ENCODE measurements at places on chromosomes 12 and 14. TPM values are rescaled to one million over a fixed set of nuclear protein-coding genes. Genes with fewer than 3 reads are reported as not detected.

DNA sequence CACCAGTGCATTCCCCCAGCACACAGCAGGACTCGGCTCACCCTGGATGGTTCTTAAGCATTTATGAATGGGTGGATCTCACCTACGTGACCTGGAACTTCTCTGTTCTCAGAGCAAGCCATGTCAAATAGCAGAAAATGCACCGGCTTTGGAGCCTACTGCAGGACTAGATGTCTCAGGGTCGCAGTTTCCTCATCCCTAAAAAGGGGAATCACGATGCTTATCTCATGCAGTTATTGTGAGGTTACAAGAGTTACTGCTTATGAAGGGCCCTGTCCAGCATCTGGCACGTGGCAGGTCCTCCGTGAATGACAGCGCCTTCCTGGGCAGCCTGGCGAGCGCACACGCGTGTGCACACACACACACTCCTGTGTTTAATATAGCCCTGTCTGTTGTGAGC is 128.5 kb downstream of the ETV6 start:
- no peak for DNase-seq

- no peak for DNase-seq
Observed at GRCh38 chr12:44021471-44021971, 185.6 kb downstream of the TMEM117 start.

GRCh38 chr14:28375295-28375694 is 391.3 kb upstream of the FOXG1 start:
- no peak for DNase-seq

DNA sequence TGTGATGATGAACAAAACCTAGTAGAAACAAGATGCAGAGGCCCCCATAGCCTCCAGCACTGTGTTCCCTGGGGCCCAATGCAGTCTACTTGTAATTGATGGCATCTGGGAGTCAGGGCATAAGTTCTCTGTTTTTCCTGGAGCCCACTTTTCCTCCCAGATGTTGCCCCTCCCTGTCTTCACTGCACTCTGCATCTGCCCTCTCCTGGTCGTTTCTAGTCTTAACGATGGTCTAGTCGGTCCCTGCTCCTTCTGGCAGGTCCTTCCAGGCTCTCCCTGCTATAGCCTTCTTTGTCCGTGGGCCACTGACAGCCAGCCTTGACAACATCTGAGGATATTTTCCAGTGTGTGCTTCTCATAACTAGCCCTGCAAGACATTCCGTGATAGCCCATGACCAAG is 208.3 kb downstream of the GXYLT1 start:
- DNase-seq: no peak

- no peak for DNase-seq
Observed at GRCh38 chr12:52306731-52307130, 14.5 kb downstream of the KRT83 start.

DNA sequence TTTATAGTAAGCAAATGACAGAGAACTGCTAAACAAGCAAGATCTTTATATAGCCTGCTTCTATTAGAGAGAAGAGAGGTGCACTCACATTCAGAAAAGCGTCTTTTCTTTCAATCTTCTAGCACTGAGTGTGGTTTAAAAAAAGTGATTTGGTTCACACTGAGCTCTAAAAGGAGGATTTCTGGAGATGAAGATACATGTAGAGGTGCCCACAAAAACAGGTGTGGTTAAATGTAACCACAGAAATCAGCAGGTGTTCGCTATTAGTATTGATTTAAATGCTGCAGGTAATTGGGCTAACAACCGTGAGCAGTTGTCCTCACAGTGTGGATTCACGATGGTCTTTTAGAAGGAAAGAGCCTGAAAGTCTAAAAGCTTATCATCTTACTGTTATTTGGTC is 10.7 kb downstream of the PKP2 start:
- DNase-seq: no peak

DNA sequence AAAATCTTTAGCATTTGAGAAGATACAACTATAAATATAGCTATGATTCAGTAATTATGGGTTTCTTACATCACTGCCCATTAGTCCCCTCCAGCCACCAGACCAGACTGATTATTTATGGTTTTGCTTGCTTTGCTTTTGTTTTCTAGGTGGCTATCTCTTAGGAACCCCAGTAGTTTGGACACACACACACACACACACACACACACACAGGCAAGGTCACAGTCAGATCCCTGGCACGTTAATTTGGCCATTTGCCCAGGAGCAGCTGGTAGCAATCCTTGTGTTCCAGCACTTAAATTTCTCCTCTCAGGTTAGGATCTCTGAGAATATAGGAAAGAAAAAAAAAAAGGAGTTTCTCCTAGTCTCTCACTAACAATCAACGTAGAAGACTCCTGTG is 90.2 kb upstream of the RESF1 start:
- no peak for DNase-seq

- DNase-seq: no peak
Observed at GRCh38 chr12:132740652-132741051, 21.0 kb downstream of the ANKLE2 start.

GRCh38 chr14:101980700-101981099 is 16.3 kb downstream of the DYNC1H1 start:
- DNase-seq: no peak

DNA sequence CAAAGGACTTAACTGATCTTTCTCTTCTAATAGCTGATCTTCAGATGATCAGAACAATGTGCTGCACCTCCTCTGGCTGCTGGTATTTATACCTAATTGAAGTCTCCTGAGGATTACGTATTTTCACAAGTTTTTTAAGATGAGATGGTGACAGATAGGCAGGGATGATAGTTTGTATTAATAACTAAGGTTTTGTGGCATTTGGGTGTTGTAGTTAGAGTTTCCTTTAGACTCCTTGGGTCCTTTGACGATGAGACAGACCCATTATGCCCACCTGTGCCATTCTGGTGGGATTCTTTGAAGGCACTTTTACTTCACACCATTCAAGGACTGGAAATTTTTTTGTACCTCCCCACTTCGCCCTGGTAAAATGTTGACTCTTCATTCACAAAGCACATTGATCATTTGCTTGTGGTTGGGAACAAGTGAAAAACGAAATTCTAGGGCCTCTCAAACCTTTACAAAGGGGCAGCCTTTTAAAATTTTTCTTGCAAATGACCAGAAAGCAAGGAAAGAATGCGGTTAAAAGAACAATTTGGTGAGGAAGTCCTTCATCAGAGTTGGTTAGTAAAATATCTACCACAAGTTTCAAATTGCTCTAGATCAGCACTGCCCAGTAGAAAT is at the start of gene IFNG:
TSS of gene IFNG (minus strand) at position 60 of the 624 bp plus-strand sequence. CDS start 125 bp downstream, outside the sequence.
- DNase-seq: no peak

- no peak for DNase-seq
Observed at GRCh38 chr12:121453629-121454028, 53.7 kb downstream of the RNF34 start.

- no peak for DNase-seq
Observed at GRCh38 chr12:57985685-57986084, 44.3 kb downstream of the ATP23 start.

DNA sequence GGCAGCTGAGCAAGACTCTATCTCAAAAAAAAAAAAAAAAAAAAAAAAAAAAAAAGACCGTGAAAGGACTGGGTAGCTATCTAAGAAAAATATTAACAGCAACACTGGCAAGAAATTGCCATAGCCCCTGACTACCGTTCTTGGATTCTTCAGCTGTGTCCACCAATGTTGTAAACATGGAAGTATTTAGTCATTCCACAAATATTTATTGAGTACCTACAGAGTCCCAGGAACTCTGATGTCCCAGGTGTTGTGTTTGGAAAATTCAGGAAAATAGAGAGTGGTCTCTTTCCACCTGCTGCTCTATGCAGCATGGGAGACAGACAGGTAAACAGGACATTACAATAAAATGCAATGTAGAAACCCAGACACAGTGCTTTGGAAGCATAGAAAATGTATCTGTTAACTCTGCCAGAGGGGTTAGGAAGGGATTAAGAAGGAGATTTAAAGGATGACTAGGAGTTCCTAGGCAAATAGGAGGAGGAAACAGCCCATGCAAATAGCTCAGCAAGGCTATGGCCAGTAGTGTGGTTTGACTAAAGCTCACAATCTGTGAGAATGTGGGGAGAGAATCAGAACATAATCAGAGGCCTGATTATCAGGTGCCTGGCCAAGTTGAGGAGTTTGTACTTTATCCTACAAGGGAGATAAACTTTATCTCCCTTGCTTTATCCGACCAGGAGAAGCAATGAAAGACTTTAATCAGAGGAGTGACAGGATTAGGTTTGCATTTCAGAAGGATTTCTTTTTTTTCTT is 2.1 kb upstream of the DLST start:
- no peak for DNase-seq

DNA sequence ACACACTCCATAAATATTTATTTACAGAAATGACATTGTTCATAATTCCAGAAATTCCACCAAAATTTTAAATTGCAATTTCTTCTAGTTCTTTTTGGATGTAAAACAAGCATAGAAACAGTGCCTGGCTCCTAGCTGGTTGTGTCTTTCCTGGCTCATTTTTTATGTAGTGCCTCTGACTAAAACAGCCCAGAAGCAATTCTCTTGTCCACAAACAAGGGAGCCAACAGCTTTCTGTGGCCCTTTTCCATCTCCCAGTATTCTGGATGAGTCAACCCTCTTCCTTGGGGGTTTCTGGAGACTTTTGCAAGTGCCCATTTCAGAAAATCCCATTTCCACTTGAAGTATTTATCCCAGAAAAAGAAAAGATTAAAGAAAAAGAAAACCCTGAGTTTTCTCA is 141.4 kb downstream of the PHLDA1 start:
- DNase-seq: no peak

DNA sequence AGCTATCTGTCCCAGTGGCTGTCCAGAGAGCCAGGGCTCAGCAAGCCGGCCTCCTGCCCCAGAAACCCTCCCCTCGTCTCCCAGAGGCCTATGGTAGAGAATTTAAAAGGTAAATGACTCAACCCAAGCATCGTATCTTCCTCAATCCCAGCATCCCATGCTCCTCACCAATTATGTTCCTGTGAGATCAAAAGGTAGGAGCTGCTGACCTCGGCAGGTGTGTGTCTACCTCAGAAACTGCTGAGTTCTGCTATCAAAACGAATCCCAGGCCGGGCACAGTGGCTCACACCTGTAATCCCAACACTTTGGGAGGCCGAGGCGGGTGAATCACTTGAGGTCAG is 49.3 kb downstream of the FOXN3 start:
- DNase-seq: no peak

- no peak for DNase-seq
Observed at GRCh38 chr12:46219877-46220655, 48.8 kb downstream of the SLC38A1 start.

DNA sequence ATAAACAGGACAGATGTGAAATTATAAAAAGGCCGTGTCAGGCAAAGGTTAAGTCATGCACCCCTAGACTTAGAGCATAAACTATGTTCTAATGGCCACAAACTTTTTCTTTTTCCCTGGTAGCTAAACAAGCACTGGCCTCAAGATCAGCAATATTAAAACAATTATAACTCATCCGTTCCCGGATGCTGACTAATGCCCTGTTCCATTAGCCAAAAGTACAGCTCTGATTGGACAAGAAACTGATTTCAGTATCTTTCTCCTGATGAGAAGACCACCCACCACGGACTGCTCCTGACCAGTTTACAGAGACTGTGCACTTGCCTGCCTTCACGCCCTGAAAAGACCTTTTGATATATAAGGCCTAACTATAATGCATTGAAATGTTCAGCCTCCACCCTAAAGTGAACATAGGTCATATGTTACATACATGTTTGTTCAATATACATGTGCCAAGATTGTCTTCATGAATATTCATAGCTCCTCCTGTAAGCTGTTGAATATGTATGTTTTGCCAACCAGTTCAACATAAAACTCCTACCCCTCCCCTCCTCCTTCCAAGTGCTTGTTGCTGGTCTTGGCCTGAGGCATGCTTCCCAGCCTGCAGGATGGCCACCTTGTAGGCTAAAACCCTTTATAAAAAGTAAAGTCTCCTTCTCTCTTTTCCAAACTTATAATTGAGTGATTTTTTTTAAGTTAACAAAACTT is 162.0 kb downstream of the IPO8 start:
- no peak for DNase-seq

GRCh38 chr14:22558221-22558913 is 30.7 kb downstream of the DAD1 start:
- DNase-seq: no peak

- DNase-seq: no peak
Observed at GRCh38 chr12:112130441-112130998, 5.2 kb downstream of the TRAFD1 start.

DNA sequence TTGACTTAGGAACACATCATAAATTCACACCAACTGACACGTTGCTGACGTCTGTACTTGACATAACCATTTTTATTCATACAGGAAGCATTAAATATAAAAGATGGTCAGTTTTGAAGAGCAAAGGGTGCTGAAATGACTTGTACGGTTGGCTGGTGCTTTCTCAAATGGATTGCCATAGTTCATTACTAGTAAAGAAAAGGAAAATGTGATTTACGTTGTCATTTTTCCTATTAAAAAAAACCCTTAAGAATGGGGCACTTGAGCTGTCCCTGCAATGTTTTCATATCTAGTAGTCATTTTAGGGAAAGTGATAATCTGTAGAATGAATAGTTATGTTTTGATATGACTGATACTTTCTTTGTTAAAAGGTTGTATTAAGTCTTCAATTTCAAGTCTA is 22.5 kb upstream of the MANSC4 start:
- no peak for DNase-seq

DNA sequence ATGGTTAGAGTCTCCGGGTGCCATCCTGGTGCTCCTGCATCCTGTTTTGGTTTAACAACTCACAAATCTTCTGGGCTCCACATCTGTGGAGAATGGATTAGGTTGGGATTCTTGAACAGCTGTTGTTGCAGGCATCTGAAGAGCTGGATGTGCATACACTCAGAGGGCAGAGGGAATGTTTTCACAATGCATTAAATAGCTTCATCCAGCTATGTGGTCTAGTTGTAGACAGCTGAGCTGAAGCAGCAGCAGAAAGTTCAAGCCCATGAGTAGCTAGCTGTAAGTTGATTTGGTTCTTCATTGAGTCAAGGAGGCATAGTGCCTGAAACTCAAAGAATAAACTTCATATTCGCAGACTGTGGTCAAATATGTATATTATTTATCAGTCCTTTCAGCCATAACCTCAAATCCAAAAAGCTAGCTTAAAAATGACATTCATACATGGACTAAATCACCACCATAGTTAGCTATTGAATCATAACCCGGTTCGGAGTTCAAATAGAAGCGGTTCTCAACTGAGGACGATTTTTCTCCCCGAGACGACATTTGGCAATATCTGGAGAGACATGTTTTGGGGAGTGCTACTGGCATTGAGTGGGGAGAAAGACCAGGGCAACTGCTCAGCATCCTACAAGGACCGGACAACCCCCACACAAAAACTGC is 858 bp upstream of the ANKRD13A start:
- DNase-seq: no peak

C12orf42 gene
- 1.2 TPM for total RNA-seq

SERPINA1 gene
- total RNA-seq: 1.6 TPM

PYGL gene
- 4.5 TPM for total RNA-seq

CLBA1 gene
- total RNA-seq: 13.0 TPM

ANO2 gene
- total RNA-seq: 4.1 TPM

PTPN6 gene
- 1.6 TPM for total RNA-seq

DNAL1 gene
- total RNA-seq: 33.4 TPM

ZBTB42 gene
- total RNA-seq: 0.41 TPM

RNASE3 gene
- total RNA-seq: not detected

ADCY4 gene
- 0.82 TPM for total RNA-seq

GPR84 gene
- not detected for total RNA-seq

Data from frontal cortex (tissue), 4 donors.